Stimulated activated naive CD4-positive, alpha-beta T cell treated with Interleukin-2 at 50 U/mL for 16 hours (primary cell): ENCODE measurements at places on chromosomes 2 and 18.

- DNase-seq, result no peak
Measured at GRCh38 chr18:47418746-47419145, 167.3 kb upstream of the SKOR2 start.

GRCh38 chr2:240499309-240500301 is 58.2 kb downstream of the ANKMY1 start:
- DNase-seq, result no peak

DNA sequence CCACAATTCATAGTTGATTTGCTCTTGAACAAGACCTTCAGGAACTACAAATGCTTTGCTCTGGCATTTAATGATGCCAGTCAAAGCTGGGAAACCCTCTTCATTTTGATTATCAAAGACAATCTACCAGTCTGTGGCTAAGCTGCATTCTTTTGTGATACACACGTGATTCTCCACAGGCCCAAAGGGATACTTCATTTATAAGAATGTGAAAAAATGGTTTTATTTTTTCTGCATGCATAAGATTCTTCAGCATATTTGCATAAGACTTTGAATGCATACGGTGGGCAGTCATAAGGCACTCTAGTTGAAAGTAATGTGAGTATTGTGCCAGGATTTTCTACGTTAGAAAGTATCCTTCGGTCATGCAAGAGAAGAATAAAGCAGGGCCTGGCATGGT is 33.0 kb upstream of the ARL5A start:
- no peak for DNase-seq

GRCh38 chr18:41372046-41372665 is 582.9 kb upstream of the PIK3C3 start:
- no peak for DNase-seq

GRCh38 chr2:135424849-135425248 is 106.2 kb downstream of the ZRANB3 start:
- no peak for DNase-seq

DNA sequence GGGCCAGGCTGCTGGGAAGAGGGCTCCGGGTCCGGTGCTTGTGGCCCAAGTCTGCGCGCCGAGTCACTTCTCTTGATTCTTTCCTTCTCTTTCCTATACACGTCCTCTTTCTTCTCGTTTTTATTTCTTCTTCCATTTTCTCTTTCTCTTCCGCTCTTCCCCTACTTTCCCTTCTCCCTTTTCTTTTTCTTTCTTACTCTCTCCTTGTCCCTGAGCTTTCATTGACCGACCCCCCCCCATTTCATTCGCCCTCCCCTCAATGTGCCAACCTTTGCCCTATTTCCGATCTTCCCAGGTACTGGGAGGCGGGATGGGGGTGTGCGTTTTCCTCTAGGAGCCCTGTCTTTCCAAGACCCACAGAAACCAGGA is 1.8 kb downstream of the ONECUT2 start:
- DNase-seq, result no peak

DNA sequence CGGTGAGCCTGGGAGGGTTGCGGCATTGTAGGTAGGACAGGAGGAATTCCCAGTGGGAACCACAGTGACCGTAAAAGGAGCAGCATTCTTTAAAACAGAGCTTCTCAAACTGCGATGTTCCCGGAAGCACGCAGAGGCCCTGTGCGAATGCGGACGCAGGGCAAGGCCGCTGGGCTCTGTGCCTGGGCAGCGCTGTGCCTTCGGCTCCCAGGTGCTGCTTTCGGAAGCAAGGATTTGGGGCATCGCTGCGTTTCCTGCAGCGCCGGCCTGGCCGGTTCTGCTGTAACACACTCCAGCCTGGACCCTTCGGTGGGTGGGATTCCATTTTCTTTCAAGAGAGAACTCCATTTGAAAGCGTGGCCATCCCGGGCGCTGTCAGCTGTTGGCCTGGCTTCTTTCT is 118.6 kb downstream of the PTGR3 start:
- DNase-seq, result no peak

DNA sequence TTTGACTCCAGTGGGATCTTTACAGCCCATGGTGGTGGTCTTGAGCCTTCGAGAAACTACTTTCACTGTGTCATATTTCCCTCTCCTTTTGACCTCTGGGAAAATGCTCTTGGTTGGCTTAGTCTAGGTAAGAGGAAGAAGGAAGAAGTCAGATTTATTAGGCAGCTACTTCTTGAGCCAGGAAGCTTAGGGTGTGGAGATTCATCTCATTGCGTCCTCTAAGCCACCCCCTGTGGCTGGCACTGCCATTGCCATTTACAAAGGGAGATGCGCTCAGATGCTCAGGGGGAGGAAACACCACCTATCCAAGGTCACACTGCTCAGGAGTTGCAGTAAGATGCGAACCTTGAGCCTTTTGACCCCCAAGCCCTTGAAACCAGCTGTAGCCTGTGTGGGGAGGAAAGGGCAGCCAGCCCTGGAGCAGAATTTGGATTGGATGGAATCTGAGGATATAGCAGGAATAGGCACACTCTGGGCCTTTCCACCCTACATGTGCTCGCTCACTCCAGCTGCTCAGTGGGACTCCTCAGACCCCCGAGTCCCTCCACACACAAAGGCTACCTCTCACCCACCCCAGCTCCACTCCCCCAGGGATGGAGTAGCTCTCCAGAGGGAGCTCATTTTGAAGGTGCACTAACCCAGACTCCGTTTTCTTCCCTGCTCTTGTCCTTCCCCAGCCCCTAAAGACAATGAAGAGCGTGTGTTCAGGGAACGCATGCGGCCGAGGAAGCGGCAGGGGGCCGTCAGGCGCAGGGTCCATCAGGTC is 321.3 kb upstream of the EPAS1 start:
- DNase-seq, result no peak

DNA sequence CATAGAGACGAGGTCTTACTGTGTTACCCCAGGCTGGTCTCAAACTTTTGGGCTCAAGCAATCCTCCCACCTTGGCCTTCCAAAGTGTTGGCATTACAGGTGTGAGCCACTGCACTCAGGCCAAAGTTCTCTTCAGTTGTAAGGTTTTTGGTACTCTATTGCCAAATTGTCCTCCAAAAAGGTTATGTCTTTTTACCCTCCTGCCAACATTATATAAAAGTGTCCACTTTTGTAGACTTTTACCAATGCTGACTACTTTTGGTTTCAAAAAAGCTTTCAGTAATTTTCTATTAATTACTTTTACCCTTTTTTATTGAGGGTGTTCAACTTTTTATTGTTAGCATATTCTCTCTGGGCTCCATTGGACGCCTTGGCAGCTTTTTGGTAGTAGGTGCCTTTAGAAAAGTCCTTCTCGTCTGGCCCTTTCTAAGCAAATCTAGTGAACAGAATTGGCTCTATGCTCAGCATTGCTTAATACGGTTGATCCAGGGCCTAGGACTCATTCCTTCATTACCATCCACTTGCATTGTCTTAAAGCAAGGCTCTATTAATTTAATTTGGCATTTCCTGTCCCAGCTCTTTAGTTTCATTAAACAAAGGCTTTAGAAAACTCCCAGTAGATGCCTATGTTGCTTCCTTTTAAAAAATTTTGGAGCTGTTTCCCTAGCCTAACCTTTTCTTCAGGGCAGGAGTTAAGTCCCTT is 16.7 kb upstream of the IL1A start:
- no peak for DNase-seq

DNA sequence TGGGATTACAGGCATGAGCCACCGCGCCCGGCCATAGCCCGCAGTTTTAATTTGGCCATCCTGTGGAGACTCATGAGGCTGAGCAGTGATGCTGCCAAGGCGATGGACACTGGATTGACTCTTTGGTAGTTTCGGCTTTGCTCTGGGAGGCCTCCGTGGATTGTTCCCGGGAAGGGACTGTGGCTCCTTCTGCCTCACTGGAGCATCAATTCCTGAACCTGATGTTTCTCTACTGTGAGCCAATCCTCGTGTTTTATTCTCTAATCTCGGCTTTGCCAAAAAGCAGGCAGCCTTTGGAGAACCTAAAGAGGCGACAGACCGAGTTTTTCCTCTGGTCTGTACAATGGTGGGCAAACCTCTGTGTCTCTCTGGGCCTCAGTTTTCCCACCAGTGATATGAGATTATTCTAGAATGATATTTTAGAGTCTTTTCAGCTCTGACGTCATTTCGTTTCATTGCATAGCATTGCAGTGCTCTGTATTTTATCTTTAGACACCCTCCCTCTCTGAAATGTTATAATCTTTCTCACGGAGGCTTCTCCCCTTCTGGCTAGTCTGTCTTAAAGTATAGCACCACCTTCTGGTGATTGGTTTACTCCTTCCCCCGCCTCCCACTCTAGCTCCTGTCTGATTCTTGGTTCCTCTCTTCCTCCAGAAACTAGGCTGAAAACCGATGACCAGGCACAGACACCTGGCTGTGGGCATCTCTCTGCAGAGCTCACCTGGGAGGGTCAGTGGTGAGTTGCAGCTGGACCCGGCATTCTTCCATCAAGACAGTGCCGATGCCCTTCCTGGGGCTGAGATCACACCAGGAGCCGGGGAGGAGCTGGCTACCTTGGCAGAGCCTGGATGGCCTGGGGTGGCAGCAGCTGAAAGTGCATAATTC is 341.3 kb downstream of the MYCN start:
- no peak for DNase-seq

DNA sequence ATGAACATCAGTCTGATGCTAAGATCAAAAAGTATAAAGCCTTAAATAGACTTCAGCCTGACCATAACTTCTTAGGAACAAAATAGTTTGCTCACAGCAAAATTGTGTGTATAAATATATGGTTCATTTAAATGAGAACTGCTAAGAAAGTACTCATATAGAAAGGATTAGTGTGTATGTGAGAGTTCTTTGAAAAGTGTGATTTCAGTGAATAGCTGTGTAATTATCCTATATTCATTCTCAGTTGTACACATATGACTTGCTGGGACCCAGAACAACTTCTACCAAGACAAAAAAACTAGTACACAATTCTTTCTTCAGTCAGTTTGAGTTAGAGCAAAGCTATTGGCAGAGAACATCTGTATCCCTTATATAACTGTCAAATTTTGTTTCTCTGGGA is 7.2 kb downstream of the BBS5 start:
- DNase-seq, result no peak

GRCh38 chr2:237598468-237599208 is 8.1 kb upstream of the RAB17 start:
- DNase-seq, result no peak

- DNase-seq, result no peak
Measured at GRCh38 chr18:23501626-23502025, 1.7 kb upstream of the RMC1 start.

- DNase-seq, result no peak
Measured at GRCh38 chr2:43057026-43057741, 169.2 kb downstream of the ZFP36L2 start.

DNA sequence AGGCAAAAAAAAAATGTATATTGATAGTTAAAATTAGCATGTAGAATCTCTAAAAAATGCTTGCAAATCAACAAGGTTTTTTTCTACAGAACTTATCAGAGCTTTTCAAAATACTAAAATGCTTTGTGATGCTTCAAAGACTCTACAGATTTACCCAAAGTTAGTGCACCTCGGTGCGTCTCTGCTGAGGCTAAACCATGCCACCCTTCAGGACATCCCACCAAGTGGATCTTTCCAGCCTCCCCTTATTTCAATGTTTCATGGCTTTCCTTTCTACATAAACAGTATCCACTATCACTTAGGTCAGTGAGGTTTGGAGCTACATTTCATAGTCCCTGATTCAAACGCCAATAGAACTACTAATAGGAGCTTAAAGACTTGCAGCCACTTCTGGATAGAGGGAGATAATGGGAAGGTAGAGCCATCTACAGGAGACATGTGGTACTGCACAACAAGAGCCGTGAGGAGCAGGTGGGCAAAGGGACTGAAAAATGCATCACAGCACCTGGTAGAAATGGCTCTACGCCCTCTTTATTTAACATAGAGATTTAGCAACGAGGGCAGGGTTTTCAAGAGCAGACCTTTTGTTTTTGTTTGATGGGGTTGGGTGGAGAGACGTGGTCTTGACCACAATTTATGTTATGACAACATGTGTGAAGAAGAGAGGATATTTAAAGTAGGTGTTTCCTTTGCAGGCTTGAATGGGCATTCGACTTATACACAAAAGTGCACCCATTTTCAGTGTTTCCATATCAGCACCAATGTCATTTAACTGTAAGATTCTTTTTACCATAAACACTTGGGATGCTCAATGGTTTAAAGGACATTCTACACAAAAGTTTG is 56.1 kb upstream of the SLC35G4 start:
- no peak for DNase-seq

DNA sequence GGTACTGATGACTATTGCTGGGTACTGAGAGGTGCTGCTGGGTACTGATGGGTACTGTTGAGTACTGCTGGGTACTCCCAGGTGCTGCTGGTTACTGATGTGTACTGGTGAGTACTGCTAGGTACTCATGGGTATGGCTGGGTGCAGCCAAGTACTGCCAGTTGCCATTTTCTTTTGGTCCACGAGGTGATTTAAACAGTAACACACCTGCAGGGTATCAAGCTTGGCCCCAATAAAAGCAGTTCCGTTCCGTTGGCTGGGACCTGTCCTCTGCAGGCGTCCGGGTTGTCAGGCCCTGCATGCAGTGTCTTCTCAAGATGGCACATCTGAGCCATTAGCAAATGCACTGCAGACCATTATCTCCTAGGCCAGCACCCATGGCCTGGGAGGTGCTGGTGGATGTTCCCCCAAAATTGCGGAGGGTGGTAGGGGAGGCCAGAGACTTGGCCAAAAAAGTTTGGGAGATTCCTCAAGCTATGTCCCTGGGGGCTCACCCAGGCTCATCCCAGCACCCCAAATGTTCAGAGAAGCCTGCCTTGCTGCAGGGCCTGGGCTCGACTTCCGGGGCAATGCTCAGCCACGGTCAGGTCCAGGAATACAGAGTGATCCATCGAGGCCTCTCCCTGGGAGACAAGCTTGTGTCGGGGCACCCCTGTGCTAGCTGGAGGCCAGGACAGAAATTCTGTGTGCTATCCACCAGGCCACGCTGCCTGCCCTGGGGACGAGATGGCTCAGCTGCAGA is 165.2 kb downstream of the TWIST2 start:
- no peak for DNase-seq

DNA sequence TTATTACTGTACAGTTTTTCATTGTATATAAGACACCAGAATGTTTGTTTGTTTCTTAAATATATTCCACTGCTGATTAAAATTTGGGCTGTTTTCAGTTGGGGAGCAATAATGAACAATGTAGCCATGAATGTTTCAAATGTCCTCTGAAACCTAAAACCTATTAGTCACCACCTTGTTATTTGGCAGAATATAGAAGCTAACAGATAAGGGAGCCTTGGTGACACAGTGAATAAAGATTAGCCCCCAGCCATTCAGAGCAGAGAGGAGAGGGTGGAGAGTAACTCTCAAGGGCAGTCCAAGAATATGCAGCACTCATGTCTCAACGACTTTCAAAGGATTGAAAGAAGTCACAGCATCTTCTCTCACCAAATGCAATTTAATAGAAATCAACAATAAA is 43.1 kb upstream of the ATP8B1 start:
- DNase-seq, result no peak

DNA sequence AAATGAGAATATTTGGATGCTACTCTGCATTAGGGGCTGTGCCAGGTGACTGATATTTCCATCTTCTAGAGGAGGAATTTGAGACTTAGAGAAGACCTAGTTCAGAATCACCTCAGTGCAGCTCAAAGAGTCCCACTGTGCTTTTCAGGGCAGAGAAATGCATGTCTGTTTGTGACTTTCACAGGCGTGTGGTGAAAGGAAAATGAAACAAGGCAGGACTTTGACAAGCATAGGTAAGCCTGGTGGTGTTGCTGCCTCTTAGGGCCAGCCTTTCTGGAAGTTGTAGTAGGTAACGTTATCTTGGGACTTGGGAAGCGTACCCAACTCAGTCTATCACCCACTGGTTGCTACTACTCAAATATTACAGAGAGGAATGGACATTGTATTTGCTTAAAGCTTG is 2.6 kb downstream of the GPR39 start:
- no peak for DNase-seq
